WERI-Rb-1 (cell line): ENCODE measurements at places on chromosomes 1 and 21.

DNA sequence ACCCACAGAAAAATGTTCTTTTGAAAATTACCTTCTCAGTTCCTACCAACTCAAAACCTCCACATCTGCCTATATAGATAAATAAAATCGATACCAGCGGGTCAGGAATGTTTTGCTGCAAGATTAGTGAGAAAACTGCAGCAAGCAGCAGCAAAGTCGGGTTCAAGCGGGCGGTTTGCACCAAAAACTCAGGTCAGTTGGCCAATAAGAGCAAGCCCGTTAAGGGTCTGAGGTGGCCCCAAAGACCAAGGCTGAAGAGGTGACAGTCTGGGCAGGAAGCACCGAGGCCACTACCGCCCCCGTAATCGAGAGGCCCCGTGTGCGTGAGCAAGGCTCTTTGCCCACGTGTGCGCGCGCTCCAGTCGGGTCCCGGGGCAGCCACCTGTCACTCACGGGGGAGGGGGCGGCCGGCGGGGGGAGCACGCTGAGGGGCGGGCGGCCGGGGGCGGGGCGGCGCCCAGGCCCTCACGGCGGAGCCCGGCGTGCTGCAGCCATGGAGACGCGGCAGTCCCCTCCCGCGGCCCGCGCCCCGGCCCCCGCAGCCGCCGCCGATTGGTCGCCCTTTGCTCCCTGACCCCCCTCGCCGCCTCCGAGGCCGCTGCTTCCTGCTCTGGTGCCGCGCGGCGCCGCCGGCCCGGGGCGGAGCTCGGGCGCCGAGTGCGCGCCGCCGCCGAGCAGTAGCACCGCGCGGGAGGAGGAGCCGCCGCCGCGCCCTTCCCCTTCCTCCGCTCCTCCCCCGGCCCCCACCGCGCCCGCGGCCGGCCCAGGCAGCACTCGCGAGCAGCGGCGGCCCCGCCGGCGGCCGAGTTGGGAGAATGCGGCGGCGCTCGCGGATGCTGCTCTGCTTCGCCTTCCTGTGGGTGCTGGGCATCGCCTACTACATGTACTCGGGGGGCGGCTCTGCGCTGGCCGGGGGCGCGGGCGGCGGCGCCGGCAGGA, at the start of gene GALNT2:
TSS of gene GALNT2 (plus strand) at position 773 of the 939 bp plus-strand sequence. CDS start at position 816, 43 bp downstream.
- DNase-seq, result peak; percentile 80

DNA sequence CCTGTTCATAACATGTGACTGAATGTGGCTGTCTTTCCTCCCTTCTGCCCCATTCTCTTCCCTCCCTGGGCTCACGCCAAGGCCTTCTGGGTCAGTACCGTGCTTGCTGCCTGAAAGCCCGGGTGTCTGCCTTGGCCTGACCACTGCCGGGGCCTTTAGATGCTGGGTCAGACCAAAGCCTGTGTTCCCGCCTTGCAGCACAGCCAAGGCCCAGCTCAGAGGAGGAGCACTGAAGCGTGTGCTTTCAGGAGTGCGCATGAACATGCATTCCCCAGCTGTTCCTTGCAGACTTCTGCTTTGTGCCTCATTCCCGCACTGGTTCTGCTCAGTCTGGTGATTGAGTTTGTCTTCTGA, 27.0 kb upstream of the SARS1 start:
- DNase-seq, result no peak

DNA sequence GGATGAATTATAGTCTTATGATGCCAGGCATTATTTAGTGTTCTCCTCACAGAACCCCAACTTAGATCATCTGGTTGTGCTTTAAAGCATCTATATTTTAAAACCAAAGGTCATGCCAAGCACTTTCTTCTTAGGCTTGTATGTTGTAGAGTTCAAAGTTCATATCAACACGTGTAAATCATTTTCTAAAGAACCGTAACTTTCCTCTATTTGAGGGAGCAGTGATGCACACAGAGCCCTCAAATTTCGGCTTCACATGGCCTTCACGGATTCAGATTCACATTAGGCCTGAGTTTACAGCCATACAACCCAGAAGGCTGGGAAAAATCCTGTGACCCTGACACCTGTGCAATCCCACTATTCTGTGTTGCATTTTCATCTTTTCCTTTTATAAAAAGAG, 52.1 kb upstream of the SEC16B start:
- DNase-seq, result no peak

DNA sequence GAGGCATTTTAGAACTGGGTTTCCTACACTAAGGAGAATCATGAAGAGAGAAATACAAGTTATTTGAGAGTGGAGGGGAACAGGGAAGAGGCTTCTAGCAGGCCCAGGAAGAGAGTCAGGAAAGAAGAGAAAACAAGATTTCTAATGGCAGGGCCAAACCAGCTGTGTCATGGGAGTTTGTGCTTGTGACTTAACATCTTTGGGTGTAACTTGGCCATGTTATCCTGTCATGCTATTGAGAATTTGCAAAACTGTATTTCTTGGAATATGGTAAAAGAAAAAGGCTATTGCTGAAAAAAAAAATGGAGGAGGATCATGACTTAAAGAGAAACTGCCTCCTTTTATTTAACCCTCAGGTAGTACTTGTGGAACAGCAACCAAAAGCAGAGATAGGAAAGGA, 47.4 kb upstream of the TNFSF18 start:
- no peak for DNase-seq

DNA sequence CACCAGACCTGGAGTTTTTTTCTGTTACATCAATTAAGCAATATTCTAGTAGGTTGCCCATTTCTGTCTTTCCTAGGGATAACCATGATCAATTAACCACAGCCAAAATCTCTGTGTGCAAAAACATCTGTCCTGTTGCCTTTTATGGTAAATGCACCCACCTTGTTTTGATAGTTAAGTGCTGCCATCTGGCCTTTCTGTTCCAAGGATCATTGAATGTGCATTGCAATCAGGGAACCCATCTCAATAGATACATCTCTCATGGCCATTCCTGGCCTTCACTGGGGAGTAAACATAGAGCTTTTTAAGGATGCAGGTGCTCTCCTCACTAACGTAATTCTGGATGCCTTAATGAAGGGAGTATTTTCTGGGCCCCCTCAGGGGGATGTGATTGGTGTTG, 111.8 kb upstream of the KIAA1614 start:
- no peak for DNase-seq

GRCh38 chr1:112955773-112956543, at the start of gene SLC16A1:
Gene SLC16A1, minus strand, starts transcription at chr1:112956196. Its CDS starts 26,888 bp downstream, at chr1:112929308.
- DNase-seq, result peak; percentile 95
